ENCODE measurements at places on chromosomes 1 and 21.

DNA sequence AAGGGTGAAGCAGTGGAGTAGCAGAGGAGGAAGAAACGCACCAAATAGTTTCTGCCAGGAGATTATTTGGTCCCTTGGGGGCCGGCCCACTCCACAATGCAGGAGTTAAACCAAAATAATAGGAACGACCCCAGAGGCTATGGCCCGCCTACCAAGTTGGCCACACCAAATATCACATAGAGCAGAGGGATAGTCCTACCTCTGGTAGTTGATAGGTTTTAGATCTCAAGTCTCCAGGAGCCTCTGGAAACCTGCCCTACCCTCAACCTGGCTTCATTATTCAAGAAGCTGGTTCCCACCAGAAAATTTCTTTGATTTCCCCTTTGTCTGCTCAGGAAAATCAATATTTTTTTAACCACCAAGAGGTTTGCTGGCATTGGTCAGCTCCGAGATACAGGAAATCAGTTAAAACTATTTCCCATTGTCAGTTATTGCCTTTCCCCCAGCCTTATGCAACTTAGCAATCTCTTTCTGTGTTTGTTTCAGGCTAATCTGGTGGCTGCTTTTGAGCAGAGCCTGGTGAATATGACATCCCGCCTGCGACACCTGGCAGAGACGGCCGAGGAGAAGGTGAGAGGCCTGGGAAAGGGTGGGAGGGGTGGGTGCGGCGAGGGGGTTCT is 35.5 kb upstream of the IPO9 start:
- no peak for DNase-seq

DNA sequence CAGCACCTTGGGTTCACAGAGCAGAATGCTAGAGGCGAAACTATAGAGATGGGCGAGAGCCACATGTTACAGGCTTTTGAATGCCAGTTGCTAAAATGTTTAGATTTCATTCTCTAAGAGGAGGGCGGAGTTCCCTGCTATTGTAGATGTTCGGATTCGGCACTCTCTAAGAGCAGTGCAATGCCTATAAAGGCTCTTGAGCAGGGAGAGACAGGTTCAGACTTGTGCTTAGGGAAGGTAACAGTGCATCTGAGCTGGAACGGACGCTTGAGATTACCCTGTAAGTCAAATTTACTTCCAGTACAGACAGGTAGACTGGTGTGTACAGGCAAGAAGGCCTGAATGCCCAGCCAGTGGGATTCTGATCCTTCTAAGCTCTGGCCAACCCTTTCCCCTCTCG is 15.3 kb downstream of the LURAP1 start:
- DNase-seq = peak; percentile 91

GRCh38 chr1:243756529-243756928 is 93.5 kb downstream of the AKT3 start:
- DNase-seq = no peak

DNA sequence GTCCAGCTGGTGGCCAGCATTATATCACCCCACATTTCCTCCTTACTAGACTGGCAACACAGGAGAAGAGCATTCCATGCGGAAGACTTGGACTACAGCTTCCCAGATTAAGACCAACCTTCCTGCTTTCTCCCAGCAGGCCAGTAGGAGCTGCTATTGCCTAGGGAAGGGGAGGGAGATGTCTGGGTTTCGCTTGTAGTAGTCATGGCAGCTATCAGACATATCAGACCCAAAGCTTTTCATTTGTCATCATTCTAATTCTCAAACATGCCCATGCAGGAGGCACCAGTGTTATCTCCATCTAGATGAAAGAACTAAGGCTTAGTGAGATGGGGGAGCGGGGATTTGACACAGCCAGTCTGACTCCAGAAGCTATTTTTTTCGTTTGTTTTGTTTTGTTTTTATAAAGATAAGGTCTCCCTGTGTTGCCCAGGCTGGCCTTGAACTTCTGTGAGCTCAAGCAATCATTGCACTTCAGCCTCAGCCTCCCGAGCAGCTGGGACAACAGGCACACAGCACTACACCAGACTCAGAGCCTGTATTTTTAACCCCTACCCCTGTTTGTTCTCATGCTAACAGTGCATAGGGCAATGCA is 4.5 kb downstream of the PLA2G2A start:
- no peak for DNase-seq

DNA sequence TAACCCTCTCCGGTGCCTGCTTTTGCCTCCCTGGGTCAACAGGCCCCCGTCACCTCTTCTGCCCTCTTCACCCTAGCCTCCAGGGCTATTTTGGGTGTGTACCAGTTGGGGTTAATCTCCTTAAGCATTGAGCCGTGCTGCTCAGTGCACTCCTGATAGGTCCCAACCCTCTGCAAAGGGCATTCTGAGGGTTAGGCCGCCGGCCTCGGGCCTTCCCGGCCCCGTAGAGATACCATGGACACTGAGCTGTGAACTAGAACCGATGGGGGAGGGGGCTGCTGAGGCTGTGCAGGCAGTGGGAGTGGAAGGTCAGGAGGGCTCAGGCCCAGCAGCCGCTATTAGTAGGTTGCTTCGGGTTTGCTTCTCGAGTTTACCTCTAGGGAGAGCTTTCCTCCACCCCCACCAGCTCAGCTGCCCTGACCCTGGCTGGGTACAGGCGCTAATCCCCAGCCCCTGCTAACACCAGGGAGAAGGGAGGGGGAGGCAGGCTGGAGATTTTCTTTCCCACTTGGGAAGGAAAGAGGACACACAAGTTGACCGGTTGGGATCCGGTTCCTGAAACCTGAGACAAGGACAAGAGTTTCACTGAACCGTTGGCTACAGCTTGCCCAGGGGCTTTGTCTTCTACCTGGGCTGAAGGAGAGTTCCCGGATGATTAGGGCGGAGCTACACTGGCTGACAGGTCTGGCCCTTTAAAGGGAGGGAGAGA is 4.8 kb downstream of the LMOD1 start:
- peak; percentile 5 for DNase-seq

- DNase-seq = no peak
These were observed 2.4 kb upstream of the NAV1 start for GRCh38 chr1:201536558-201536957.

DNA sequence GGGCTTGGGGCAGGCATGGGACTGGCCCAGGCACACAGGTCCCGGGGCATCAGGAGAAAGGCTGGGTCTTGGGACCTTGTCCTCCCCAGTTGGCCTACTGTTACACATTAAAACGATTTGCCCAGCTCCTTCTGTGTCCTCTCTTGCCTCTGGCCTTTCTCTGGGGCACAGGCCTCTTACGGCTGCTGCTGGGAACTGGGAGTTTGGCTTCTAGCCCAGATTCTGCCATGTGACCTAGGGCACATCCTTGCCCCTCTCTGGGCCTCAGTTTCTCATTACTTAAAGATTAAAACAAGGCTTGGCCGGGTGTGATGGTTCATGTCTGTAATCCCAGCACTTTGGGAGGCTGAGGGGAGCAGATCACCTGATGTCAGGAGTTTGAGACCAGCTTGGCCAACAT is 14.0 kb downstream of the KDF1 start:
- DNase-seq = no peak

Measured in NCI-H187 (cell line).